ENCODE measurements at places on chromosomes 16 and 17.
A peak's percentile ranks its signal among the peaks of the same experiment; 100 is the strongest.

DNA sequence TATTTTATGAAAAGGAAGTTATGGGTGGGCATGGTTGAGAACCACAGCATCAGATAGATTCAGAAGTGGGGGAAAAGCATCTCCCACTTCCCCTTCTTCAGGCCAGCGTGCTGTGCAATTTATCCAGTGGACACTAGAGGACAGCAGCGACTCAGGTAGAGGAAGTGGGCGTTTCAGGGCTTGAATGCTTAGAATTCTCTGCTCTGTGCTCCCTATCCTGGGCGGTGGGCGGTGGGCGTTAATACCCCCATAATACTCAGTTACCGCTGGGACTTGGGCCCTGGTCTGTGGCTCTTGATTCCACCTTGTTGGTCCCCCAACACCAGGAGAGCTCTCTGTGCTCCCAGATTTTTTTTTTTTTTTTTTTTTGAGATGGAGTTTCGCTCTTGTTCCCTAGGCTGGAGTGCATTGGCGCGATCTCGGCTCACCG lies 3.7 kb upstream of the LYZL6 start:
- peak; percentile 48 for DNase-seq

DNA sequence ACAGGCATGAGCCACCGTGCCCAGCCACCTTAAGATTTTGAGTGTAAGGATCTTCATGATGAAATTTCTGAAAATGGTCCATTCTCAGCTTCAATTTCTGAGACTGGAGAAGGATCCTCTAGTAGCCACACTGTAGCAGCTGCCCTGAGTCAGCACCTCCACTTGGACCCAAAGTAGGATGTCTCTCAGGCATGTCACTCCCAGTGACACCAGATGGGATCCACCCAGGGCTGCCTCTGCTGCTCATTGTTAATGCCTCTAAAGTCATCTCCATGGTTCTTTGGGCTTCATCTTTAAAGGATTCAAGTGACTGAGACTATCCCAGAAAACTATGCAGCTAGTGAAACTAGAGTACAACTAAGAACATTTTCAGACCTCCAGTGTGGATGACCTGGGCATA lies 7.9 kb downstream of the PLD6 start:
- no peak for DNase-seq

GRCh38 chr17:12088035-12088434 lies 67.4 kb downstream of the MAP2K4 start:
- DNase-seq: no peak

GRCh38 chr17:77560841-77561240 lies 397.7 kb upstream of the TNRC6C start:
- DNase-seq: no peak

DNA sequence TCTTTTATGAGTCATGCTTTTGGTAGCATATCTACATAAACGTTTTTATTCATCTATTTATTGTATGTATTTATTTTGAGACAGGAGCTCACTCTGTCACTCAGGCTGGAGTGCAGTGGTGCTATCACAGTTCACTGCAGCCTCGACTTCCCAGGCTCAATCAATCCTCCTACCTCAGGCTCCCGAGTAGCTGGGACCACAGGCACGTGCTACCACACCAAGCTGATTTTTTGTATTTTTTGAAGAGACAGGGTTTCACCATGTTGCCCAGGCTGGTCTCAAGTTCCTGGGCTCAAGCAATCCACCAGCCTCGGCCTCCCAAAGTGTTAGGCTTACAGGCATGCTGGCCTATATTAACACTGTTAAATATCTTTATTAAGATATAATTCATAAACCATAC lies 20.4 kb upstream of the IL4R start:
- DNase-seq: no peak

DNA sequence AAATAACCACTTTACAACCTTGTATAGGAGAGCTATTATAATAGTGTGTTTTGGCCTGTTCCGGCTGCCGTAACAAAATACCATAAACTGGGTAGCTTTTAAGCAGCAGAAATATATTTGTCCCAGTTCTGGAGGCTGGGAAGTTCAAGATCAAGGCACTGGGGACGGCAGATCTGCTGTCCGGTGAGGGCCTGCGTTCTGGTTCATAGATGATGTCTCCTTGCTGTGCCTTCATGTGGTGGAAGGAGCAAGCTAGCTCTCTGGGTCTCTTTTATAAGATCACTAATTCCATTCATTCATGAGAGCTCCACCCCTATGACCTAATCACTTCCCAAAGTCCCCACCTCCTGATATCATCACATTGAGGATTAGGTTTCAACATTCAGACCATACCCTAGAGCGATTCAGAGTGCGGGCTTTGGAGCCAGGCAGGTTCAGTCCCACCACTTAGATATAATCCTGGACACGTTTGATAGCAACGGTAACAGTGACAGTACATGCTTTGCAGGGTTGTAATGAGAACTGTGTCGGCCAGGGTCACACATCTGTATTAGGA lies 76.2 kb upstream of the ZFHX3 start:
- DNase-seq: no peak

All from right hindlimb (tissue), 1 donor.